ENCODE measurements at places on chromosomes 16 and 17. TPM values are rescaled to one million over a fixed set of nuclear protein-coding genes. Genes with fewer than 3 reads are reported as not detected.

GRCh38 chr17:15952048-15952532 lies 7.2 kb downstream of the ADORA2B start:
- DNase-seq = no peak
- no peaks in the 10 kb centered on the region for H3K4me1 ChIP-seq
- H3K27me3 ChIP-seq = no peaks in the 10 kb centered on the region
- H3K27ac ChIP-seq = no peak overlapping the region
- no peaks in the 10 kb centered on the region for H3K36me3 ChIP-seq
- no peak overlapping the region for H3K4me3 ChIP-seq

DNA sequence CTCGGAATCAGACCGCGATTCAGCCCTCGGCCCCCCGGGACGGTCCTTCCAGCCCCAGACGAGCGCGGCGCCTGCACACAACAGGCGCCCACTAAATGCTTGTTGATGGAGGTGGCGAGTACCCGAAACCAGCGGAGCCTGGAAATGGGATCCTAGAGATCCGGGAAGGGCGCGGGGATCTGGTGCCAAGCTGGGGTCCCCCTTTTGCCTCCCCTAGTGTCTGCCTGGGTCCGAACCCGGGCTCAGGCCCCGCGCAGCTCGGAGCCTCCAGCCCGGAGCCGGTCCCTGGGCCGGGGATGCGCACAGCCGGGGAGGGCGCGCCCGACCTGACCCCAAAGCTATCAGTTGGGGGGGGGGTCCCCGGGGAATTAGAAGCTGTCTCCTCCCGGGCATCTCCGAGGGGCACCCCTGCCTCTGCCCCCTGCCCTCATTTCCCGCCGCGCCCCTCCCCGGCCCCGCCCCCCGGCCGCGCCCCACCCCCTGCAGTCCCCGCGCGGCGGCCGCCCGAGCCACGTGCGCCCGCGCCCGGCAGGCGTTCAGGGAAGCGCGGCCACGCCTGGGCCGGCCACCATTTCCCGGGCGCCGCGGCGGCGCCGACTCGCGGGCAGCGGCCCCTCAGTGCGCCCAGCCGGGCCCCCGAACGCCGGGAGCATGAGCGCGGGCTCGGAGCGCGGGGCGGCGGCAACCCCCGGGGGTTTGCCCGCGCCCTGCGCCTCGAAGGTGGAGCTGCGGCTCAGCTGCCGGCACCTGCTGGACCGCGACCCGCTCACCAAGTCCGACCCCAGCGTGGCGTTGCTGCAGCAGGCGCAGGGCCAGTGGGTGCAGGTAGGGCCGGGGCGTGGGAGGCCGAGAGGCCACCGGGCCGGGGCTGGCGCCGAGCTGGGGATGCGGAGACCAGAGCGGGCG lies at the start of gene CPNE7:
Gene CPNE7 (plus strand): TSS at position 512 of the 906 bp plus-strand sequence. CDS start 140 bp downstream, at position 652.
- H3K4me1 ChIP-seq = peaks cover 13% of the 10 kb centered on the region
- peak within 1 kb of the TSS; percentile 25 for H3K27ac ChIP-seq
- no peak for DNase-seq
- no peaks in the 10 kb centered on the region for H3K36me3 ChIP-seq

DNA sequence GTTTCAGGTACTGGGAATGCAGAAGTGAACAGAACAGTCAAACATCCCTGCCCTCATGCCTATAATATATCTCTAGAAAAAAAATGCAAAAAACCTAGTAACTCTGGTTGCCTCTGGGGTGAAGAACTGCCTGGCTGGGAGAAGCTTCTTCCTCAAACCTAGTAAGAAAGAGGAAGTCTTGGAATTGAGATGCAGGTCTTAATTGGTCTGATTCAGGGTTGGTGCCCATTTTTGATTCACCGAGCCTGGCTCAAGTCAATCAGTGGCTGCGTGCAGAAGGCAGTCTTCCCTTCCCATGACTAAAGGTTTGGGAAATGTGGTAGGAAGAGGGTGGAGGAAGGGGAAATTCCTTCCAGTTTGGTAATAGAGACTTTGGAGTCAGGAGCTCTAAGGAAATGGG lies 22.4 kb downstream of the CDRT15 start:
- no peaks in the 10 kb centered on the region for H3K27me3 ChIP-seq
- DNase-seq = no peak
- H3K36me3 ChIP-seq = peaks cover 17% of the 10 kb centered on the region

DNA sequence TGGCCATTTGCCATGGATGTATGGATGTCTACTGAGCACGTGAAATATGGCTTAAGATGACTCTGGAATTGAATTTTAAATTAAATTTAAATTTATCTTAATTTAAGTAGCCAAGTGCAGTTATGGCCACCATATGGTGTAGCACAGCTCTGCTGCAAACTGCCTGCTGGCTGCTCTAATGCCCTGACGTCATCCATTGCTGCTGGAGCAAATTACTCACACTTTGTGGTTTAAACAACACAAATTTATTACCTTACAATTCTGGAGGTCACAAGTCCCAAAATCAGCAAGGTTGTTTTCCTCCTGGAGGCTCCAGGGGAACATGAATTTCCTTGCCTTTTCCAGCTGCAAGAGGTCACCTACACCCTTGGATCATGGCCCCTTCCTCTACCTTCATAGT lies 679.3 kb upstream of the EEF2KMT start:
- H3K4me1 ChIP-seq = no peaks in the 10 kb centered on the region
- H3K27ac ChIP-seq = no peak overlapping the region
- no peak for DNase-seq
- no peaks in the 10 kb centered on the region for H3K27me3 ChIP-seq

The CD7 gene
- total RNA-seq = 67.8 TPM

DNA sequence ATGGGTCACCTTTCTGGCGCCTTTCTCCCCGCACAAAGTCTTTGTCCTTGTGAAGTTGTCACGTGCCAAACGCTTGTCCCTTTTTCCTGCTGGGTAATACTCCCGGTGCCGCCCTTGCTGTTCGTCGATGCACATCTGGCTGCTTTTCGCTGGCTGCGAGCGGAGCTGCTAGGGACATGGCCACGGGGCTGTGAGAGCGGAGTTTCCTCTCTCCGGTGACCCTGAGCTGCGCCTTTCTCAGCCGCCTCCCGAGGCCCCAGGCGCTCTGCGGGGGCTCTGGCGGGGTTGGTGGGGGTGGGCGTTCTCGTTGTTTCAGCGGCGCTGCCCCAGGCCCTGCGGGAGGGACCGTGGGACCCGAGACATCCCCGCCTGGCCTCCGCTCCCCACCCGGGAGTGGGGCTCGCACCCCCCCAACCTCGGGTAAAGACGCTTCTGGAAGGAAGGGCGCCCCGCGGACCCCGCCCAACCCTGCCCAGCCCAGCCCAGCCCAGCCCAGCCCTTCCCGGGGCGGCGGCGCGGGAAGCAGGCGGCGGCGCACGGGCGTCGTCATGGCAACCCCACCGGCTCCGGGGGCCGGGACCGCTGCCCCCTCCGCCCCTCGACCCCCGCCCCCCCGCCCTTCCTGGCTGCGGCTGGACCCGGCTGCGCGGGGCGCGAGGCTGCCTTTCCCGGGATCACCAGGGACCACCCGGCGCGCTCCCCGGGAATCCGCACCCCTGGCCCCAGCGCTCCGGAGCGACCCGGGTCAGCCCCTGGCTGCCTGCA lies 12.3 kb downstream of the CHMP6 start:
- peaks cover 9% of the 10 kb centered on the region for H3K27me3 ChIP-seq
- H3K36me3 ChIP-seq = peaks cover 7% of the 10 kb centered on the region
- H3K4me1 ChIP-seq = peaks cover 17% of the 10 kb centered on the region
- DNase-seq = no peak
- peak overlapping the region; percentile 16 for H3K27ac ChIP-seq

The HOXB7 gene
- not detected for total RNA-seq

GRCh38 chr17:80844418-80844990 lies 147.1 kb upstream of the CHMP6 start:
- peaks cover 21% of the 10 kb centered on the region for H3K4me1 ChIP-seq
- H3K27ac ChIP-seq = no peak overlapping the region
- H3K4me3 ChIP-seq = no peak overlapping the region
- no peak for DNase-seq

The PROCA1 gene
- 16.7 TPM for total RNA-seq

The KRTAP16-1 gene
- total RNA-seq = not detected

DNA sequence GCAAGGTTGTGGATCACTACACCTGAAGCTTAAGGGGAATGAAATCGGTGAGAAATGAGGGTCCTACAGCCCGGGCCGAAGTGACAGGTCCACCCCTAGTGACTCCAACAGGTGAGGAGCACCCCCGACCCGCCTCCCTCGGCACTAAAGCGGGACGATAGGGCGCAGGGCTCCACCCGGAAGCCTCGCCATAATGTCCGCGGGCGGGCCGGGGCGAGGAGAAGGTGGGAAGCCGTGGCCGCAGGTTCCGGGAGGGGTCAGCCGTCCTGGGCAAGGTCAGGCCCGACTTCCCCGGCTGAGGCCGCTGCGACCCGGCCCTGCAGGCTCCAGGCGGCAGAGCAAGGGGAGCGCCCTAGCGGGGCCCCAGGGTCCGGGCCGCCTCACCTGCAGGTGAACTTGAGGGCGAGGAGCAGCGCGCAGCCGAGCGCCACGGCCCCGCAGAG lies 543 bp downstream of the TXNDC11 start:
- H3K4me1 ChIP-seq = peaks cover 54% of the 10 kb centered on the region
- peaks cover 19% of the 10 kb centered on the region for H3K36me3 ChIP-seq
- no peaks in the 10 kb centered on the region for H3K27me3 ChIP-seq

The CTRB2 gene
- total RNA-seq = not detected

DNA sequence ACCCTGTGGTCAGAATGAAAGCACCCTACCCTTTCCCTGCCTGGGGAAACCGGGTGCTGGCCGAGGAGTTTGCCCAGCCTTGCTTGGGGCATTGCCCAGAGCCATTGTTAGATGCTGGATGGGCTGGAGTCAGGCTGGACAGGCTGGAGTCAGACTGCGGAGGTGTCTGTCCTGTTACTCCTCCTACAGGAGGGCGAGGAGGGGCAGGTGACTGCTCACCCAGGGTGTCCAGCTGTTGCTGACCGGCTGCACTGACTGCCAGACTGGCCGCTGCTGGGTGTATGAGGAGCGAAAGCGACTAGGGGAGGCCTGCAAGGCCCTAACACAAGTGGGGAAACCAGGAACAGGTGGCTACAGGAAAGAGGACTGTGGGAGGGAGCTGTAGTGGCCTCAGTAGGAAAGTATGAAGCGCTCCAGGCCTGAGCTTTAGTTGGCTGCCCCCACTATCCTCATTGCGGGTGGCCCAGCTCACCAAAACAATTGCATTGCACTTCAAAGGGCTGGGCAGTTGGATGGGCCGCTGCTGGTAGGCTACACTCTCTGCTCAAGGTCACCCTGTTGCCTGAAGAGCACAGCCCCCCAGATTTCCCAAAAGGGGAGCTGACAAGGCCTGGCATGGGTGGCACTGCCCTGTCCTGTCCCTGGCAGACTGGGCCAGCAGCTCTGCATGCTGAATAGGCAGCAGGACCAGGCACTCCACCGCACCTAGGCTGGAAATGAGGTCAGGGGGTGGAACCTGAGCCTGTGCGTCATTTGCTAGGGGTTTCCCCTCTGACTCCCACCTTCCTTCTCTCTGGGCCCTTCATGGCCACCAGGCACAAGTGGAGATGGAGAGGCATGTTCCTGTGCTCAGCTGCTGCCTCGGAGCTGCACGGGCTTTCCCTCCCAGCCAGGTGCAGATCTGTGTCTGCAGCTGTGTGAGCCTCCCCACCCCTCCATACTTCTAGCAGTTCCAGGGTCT lies 18.4 kb downstream of the LDHD start:
- peak; percentile 60 for DNase-seq
- no peaks in the 10 kb centered on the region for H3K36me3 ChIP-seq
- no peaks in the 10 kb centered on the region for H3K27me3 ChIP-seq
- peaks cover 44% of the 10 kb centered on the region for H3K4me1 ChIP-seq
- peak overlapping the region; percentile 75 for H3K27ac ChIP-seq

The ULK2 gene
- total RNA-seq = 13.3 TPM

DNA sequence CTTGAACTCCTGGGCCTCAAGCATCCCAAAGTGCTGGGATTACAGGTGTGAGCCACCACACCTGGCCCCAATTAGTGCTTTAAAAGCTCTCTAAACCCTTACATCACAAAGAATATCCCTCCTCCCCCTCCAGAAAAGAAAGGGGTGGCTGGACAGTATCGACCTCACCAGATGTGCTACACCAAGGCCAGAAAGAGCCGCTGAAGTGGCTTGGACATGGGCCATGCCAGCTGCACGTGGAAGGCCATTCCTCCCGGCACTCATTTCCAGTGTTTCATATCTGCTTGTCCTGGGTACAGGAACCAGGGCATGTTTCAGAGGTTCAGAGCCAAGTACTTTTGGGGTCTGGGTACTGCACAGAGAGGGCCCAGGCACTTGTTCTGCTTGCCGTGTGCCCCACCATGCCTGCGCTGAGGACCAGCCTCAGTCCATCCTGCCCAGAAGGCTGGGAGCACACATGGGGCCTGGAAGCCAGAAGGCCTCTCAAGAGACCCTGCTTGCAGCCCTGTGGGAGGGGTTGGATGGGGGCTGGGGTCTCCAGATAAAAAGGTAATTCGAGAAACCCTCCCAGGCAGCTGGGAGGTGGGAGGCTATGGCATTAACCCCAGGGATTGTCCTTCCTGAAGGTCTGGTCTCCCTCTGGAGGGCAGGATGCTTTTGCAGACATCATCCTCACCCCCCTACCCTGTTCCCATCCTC lies 3.5 kb upstream of the SRRM2 start:
- peaks cover 5% of the 10 kb centered on the region for H3K36me3 ChIP-seq
- H3K27me3 ChIP-seq = no peaks in the 10 kb centered on the region
- no peak overlapping the region for H3K4me3 ChIP-seq
- H3K4me1 ChIP-seq = peaks cover 22% of the 10 kb centered on the region
- no peak for DNase-seq

GRCh38 chr16:2147981-2148671 lies at the start of gene RAB26:
RAB26 (plus strand) TSS chr16:2148625; CDS start chr16:2148784, 159 bp downstream.
- peak; percentile 67 for DNase-seq
- no peak within 1 kb of the TSS for H3K27ac ChIP-seq
- peaks cover 27% of the 10 kb centered on the region for H3K4me1 ChIP-seq
- no peaks in the 10 kb centered on the region for H3K27me3 ChIP-seq
- H3K36me3 ChIP-seq = peaks cover 4% of the 10 kb centered on the region

DNA sequence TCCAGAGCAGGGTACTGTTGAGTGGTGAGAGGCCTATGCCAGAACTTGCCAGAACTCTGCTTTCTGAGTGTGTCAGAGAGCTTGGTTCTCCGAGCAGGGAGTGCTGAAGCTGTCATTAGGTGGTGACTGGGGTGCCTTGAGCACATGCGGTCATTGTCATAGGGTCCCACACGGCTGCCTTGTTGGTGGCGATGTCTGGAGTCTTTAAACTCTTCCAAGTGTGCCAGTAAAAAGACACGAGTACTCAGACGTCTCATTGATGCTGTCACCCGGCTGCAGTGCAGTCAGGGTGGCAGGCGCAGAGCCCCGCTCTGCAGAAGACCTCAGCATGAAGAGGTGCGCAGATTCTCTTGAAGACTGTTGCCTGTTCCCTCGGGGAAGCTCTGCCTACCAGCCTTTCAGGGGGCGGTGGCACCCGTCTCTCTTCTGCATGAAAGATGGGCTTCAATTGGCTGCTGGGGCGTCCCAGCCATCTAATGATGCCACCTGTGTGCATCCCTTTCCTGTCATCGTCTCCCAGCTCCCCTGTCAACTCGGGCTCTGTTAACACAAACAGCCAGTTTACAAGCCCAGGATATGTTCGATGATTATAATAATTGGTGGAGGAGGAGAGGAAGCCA lies 58.3 kb downstream of the NKD1 start:
- peaks cover 56% of the 10 kb centered on the region for H3K4me1 ChIP-seq
- H3K27me3 ChIP-seq = no peaks in the 10 kb centered on the region
- peak overlapping the region; percentile 25 for H3K27ac ChIP-seq

GRCh38 chr16:84088695-84089395 lies 27.9 kb downstream of the MBTPS1 start:
- H3K4me1 ChIP-seq = peaks cover 47% of the 10 kb centered on the region
- H3K36me3 ChIP-seq = peaks cover 7% of the 10 kb centered on the region
- peak overlapping the region; percentile 73 for H3K27ac ChIP-seq
- DNase-seq = peak; percentile 69
